ENCODE measurements at places on chromosomes 1 and 21. TPM values are rescaled to one million over a fixed set of nuclear protein-coding genes. Genes with fewer than 3 reads are reported as not detected.

Gene KCNJ9
- total RNA-seq = 0.04 TPM

Gene C4BPA
- total RNA-seq = not detected

Gene ALG14
- 4.6 TPM for total RNA-seq

Gene SH3GLB1
- total RNA-seq = 66.3 TPM

Gene FOXO6
- total RNA-seq = not detected

Gene SERTAD4
- not detected for total RNA-seq

Gene NR1I3
- total RNA-seq = not detected

Gene SORT1
- 3.9 TPM for total RNA-seq

Gene KRTAP20-4
- total RNA-seq = not detected

Gene SERINC2
- total RNA-seq = 0.11 TPM

GRCh38 chr1:99531578-99532275 is 114.2 kb upstream of the PALMD start:
- DNase-seq = no peak

GRCh38 chr1:72288886-72289285 is 6.5 kb upstream of the NEGR1 start:
- DNase-seq = no peak

DNA sequence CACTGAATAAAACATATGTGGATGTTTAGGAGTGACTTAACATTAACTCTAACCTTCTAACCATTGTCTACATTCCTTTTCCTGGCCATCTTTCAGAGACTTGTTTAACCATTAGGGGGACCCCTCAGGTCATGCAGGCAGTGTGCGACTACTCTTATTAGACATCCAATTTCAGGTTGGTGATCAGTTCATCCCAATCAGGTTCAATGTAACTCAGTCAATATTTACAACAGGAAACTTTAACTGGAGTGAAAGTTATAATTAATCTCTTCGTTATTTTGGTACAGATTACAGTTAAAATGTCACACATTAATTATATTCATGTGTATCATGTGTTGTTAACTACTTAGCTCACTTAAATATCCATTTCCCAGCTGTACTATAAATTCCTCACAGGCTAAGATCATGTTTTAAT is 68.8 kb upstream of the RGS1 start:
- no peak for DNase-seq

- no peak for DNase-seq
These were observed 33.2 kb downstream of the BEND5 start for GRCh38 chr1:48743480-48743879.

DNA sequence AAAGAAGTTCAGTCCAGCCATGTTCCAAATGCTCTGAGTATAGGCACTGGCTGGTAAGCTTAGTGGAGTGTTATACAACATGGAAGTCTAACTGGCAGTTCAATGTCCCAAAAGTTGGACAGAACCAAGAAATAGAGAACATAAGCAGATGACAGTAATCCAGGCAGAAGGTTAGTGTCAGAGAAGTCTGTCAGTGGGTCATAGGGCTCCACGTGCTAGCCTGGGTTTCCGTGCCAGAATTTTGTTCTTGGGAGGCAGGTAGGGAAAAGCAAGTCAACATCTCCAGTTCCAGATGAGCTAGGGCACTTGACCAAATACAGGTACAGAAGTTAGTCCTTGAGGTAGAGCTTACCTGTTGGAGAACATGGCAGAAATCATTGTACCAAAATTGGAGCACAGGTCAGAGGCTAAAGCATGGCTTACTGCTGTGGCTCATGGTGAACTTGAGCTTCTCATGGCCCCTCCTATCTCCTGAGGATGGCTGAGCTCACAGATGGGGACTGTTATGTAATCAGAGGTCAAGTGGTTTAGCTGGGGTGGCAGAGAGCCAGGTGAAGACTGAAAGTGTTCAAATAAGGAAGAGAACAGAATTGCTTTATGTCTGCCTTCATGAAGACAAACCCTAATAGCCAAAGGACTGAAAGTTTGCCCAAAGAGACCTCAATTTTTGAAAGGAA is 170.8 kb downstream of the NFIA start:
- no peak for DNase-seq

DNA sequence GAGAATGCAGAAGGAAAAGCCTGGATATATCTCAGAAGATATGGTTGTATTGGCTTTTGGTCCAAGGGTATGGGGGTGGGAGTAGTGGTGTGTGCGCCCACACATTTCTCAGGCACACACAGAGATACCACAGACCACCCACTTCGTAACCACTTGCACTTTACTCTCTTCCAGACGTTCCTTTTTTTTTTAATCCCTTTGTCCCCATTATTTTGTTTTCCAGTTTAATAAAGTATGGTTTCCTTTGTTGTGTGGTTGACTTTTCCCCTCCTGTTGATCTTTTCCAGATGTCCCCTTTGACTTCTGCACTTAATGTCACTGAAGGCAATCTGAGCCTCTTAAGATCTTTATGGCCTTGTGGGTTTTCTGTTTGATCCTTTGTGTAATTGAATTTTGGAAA is 10.5 kb upstream of the TARS2 start:
- no peak for DNase-seq

- no peak for DNase-seq
These were observed 14.1 kb upstream of the KIAA1614 start for GRCh38 chr1:180898441-180899219.

DNA sequence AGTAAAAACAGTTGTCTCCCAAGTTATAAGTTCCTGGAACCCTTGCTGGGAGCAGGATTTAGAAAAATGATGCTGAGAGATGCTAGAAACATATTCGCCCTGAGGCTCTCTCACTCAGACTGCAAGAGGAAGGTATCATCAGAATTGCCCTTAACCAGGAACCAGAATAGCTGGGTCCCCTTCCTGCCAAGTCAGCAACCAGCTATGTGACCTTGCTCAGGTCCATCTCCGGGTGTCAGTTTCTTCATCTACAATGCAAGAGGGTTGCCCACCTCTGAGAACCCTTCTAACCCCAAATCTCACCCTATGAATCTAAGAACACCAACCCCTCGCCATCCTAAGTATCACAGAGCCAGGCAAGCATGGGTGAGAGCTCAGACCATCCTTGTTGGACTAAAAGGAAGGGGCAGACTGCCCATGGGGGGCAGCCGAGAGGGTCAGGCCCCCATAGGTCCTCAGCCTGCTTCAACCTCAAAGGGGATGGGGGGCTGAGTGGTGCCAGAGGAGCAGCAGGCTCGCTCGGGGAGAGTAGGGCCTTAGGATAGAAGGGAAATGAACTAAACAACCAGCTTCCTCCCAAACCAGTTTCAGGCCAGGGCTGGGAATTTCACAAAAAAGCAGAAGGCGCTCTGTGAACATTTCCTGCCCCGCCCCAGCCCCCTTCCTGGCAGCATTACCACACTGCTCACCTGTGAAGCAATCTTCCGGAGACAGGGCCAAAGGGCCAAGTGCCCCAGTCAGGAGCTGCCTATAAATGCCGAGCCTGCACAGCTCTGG is 390 bp upstream of the S100A9 start:
- DNase-seq = no peak

DNA sequence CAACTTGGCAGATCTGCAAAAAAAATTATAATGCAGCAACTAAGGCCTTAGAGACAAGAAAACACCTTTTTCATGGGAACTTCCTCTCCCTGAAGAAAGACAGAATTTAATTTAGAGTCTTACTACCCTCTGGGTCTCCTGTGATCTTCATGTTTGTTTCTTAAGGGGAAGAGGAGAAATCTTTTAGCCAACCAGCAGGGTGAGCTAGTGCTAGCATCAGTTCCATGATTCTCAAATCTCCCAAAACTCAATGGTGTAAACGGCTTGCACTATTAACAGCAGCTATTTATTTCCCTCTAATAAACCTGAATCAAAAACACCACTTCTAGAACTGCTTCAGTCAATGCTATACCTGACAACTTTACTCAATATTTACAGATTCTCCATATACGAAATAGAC is 3.8 kb downstream of the ZNF644 start:
- no peak for DNase-seq

GRCh38 chr1:115647919-115648650 is 6.3 kb downstream of the VANGL1 start:
- no peak for DNase-seq

DNA sequence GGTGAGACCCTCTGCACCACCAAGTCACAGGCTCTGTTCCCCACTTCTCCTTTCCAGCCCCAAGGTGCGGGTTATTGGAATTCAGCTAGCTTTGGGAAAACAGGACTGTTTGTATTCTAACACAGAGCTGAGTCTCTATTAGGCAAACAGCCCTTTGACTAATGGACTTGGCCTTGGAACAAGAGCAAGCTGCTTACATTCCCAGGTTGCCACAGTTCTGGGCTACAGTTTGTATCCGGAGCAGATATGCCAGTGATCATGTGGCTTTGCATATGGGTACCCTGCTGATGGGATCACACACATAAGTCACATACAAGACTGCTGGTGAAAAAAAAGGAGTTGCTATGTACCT is 110.5 kb upstream of the COA6 start:
- no peak for DNase-seq

GRCh38 chr1:152917794-152918193 is 9.4 kb downstream of the IVL start:
- no peak for DNase-seq

GRCh38 chr1:227486559-227486958 is 76.8 kb upstream of the ZNF678 start:
- DNase-seq = no peak

DNA sequence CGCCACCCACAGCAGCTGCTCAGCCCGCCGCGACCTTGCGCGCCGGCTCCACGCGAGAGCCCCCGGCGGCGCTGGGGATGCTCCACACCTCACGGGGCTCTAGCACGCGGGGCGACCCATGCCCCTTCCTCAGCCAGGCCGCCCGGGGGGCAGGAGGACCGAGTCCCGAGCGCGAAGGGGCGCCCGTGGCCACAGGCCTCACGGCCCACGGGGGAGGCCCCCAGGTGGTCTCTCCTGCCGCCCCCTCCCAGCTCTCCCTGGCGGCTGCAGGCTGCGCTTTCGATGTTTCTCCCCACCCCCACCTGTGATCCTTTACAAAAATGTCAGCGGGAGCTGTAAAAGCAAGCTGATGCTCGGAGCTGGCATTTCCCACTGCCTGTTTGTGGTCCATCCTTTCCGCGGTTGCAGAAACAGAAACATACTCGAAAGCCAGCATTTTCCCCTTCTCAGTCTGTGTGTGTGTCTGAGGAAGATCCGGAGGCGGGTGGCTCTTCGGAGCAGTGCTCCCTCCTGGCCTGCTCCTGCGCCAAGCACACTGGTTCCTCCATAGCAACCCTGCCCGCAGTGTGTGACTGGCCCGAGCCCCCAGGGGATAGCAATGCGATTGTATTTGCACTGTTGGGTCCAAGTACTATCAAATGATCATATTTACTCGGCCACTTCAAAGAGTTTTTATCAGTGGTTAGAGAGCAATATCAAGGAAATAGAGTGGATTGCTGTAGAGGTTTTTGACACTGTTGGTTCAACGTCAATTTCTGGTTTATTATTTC is 2.1 kb downstream of the KIF26B start:
- no peak for DNase-seq

GRCh38 chr1:16262067-16262466 is 25.1 kb upstream of the CPLANE2 start:
- DNase-seq = no peak

Data from CD8-positive, alpha-beta memory T cell (primary cell).